CD4-positive, alpha-beta memory T cell (primary cell): ENCODE measurements at places on chromosomes 7 and 10. TPM values are rescaled to one million over a fixed set of nuclear protein-coding genes. Genes with fewer than 3 reads are reported as not detected.

The BLNK gene
- not detected for polyA plus RNA-seq

The LDB3 gene
- not detected for polyA plus RNA-seq

DNA sequence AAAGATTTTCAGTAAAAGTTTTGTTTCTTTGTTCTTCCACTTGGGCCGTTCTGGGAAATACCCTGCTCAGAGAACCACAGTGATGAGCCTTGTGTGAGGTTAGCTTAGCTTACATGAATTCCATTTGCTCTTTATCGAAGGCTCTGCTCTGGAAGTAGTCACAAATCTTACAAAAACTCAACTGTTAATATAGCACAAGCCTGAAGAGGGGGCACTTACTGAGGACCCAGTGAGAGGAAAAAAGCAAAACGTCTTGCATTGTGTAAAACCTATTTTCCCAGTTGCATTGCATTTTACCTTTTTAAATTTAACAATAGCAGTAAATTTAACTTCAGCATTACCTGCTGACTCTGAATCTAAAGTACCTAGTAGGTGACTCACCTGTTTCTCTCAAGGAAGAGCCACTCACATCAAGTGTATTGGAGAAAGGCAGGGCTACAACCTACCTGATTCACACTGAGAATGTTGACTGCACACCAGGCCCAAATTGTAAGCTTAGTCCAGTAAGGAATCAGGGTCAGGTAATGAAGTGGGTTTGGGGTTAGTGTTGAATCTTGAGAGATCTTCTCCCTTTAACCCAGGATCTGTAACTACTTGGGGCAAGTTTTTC is 42.3 kb downstream of the PPP1R17 start:
- H3K27me3 ChIP-seq, result no peaks in the 10 kb centered on the region
- DNase-seq, result no peak
- no peak overlapping the region for H3K4me3 ChIP-seq
- H3K36me3 ChIP-seq, result no peaks in the 10 kb centered on the region

GRCh38 chr10:8004469-8005000 is 50.0 kb upstream of the GATA3 start:
- no peaks in the 10 kb centered on the region for H3K4me1 ChIP-seq
- DNase-seq, result no peak
- no peak overlapping the region for H3K4me3 ChIP-seq
- H3K27me3 ChIP-seq, result no peaks in the 10 kb centered on the region

- no peak for DNase-seq
- no peak overlapping the region for H3K27ac ChIP-seq
- H3K4me1 ChIP-seq, result no peaks in the 10 kb centered on the region
- H3K4me3 ChIP-seq, result no peak overlapping the region
- H3K36me3 ChIP-seq, result no peaks in the 10 kb centered on the region
Observed at GRCh38 chr7:30973292-30973691, 9.5 kb downstream of the GHRHR start.

DNA sequence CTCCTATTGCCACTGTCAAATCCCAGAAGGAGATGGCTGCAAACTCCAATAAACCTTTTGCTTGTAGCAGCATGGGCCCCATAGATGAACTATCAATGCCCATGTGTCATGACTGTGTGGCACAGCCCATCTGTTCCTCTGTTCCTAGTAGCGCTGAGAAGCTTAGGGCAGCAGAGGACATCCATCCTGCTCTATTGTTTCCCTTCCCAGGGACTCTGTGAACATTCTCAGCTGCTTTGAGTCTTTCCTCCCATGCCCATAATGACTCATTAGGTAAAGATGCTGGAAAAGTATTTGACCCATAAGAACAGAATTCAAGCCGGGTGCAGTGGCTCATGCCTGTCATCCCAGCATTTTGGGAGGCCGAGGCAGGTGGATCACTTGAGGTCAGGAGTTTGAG is 28.3 kb downstream of the STMP1 start:
- no peaks in the 10 kb centered on the region for H3K36me3 ChIP-seq
- no peak overlapping the region for H3K27ac ChIP-seq
- H3K4me3 ChIP-seq, result no peak overlapping the region
- H3K4me1 ChIP-seq, result no peaks in the 10 kb centered on the region
- H3K27me3 ChIP-seq, result no peaks in the 10 kb centered on the region

DNA sequence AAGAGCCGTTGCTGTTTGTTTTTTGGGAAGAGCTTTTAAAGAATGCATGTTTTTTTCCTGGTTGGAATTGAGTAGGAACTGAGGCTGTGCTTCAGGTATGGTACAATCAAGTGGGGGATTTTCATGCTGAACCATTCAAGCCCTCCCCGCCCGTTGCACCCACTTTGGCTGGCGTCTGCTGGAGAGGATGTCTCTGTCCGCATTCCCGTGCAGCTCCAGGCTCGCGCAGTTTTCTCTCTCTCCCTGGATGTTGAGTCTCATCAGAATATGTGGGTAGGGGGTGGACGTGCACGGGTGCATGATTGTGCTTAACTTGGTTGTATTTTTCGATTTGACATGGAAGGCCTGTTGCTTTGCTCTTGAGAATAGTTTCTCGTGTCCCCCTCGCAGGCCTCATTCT is 31.6 kb downstream of the PFKFB3 start:
- H3K27ac ChIP-seq, result no peak overlapping the region
- H3K4me1 ChIP-seq, result peaks cover 10% of the 10 kb centered on the region
- H3K36me3 ChIP-seq, result peaks cover 17% of the 10 kb centered on the region
- H3K4me3 ChIP-seq, result no peak overlapping the region

DNA sequence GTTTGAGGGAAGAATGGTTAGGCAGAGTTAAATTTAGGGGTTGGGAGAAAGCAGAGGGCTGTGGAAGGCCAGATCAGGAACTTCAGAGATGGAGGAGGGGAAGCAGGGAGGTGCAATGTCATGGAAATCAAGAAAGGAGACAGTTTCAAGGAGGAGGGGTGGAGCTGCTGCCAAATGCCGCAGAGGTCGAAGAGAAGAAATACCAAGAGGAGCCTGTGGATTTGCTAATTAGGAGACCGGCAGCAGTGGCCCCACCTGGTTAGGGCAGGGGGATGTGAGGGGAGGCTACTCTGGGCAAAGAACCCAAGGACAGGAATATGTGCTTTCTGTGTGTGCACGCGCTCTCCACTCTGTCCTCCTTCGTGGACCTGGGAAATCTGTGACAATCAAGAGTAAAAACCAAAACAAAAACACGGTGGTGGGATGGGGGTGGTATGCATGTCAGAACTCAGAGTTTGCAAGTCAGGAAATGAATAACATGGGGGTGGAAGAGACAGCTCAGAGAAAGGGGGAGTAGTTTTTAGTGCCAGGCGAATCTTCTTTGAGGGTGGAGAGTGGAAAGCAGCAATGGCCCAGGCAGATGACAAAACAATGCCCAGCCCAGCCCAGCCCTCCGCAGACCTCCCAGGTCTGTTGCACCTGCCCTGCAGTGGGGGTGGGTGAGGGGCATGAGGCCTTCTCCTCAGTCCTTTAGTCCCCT is 102.9 kb upstream of the PAX2 start:
- no peak overlapping the region for H3K4me3 ChIP-seq
- DNase-seq, result no peak
- H3K4me1 ChIP-seq, result no peaks in the 10 kb centered on the region
- no peak overlapping the region for H3K27ac ChIP-seq
- no peaks in the 10 kb centered on the region for H3K36me3 ChIP-seq
- H3K27me3 ChIP-seq, result peaks cover 6% of the 10 kb centered on the region

GRCh38 chr10:3407208-3407607 is 234.6 kb upstream of the PITRM1 start:
- H3K27ac ChIP-seq, result no peak overlapping the region
- no peaks in the 10 kb centered on the region for H3K36me3 ChIP-seq
